ENCODE measurements at places on chromosomes 2 and 18. TPM values are rescaled to one million over a fixed set of nuclear protein-coding genes. Genes with fewer than 3 reads are reported as not detected.
A peak's percentile ranks its signal among the peaks of the same experiment; 100 is the strongest.

- no peak for DNase-seq
Observed at GRCh38 chr2:149787206-149787605, 199.6 kb upstream of the MMADHC start.

DNA sequence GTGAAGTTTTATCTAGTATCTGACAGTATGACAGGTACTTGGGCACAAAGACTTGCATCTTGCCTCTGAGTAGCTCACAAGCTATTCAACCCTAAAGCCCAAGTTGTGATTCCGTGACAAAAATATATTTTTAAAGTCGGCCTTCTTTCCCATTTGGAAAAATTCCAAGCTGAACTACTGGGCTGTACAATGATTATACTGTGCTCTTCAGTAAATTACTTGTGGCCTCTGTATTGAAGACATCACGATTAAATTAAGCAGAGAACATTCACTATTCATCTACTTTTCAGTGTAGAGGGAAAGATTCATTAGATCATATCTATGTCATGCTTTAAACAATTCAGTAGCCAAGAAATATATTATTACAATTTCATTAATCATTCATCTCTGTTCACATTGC lies 282.2 kb downstream of the CDH2 start:
- no peak for DNase-seq

- no peak for DNase-seq
Observed at GRCh38 chr18:22499421-22499820, 81.7 kb upstream of the CTAGE1 start.

DNA sequence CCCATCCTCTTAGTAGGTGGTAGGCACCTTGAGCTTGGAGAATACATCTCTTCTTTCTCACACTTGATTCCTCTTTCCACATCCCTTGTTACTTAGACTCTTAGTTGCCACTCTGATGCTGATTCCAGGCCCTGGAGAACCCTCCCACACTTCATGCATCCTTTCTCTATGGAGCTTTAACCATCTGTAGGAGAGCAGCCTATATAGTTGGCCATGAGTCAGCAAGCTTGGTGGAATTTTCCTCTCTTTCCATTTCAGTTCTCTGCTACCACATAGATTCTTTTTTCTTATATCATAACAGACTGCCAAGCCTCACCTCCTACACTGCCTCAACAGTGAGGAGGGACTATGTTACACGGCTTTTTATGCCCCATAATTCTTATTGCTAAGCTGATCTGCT lies 851.6 kb upstream of the CDH2 start:
- DNase-seq: no peak

- DNase-seq: peak; percentile 21
Observed at GRCh38 chr2:95305380-95306061, 8.4 kb downstream of the KCNIP3 start.

DNA sequence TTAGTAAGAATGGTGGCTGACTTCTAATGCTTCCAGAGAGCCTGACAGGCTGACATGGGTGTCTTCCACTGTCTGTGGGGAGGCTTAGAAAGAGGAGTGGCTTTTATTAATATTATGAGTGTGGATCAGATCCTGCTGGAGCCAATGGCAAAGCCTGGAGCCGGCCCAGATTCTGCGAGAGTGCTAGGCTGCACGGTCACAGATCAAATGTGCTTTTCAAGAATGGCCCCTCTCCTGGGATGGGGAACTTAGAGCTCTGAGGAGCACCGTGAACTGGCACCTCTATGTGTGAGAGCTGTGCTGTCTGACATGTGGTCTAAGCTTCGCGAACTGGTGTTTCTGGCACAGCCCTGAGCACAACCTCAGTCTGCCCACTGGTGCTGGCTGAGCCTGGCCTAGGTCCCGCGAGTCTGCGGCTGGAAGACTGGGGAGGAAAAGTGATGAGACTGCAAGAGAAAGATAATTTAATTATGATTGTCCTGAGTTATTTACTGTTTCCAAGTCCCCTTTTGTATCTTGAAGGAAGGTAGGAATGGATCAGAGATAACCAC lies 70.4 kb downstream of the ASAP2 start:
- DNase-seq: no peak

- DNase-seq: no peak
Observed at GRCh38 chr2:68158134-68158447, 403 bp downstream of the PNO1 start.

GRCh38 chr2:121099329-121100290 lies 185.4 kb downstream of the TFCP2L1 start:
- DNase-seq: no peak

DNA sequence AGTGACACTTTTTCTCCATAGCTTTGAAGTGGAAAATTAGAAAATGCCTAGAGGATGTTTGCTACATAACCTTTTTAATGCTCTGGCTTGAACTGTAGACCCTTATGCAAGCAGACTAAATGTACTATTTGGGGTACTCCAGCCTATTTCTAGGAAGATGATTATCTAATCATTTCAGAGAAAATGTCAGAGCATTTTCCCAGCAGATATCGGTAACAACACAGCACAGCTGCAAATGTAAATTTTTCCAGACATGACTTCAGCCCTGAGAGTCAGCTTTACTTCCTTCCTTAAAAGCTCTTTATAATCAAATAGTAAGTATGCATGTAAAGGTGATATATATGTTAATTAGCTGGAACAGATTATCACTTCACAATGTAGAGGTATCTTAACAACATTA lies 1647.1 kb downstream of the SUCLG1 start:
- DNase-seq: no peak

GRCh38 chr2:223062396-223062795 lies 10.4 kb downstream of the KCNE4 start:
- no peak for DNase-seq

- no peak for DNase-seq
Observed at GRCh38 chr2:129906861-129907235, 72.6 kb upstream of the RAB6C start.

DNA sequence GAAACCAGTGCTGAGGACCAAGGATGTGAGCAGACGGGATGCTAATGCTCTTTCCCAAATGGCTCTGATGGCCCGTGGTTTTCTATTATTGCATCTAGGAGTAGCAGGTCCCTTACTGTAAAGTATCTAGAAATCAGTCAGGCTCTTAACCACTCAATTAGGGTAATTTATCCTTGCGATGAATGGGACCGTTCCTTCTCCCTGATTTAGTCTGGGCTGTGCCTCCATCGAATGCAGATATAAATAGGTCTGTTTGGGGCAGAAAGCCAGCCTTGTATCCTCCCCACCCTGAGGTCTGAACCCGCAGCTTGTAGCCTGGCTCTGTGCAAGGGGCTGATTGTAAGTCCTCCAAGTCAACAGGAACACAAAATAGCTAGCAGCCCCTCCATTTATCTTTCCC lies 9.5 kb upstream of the SMARCAL1 start:
- DNase-seq: no peak

DNA sequence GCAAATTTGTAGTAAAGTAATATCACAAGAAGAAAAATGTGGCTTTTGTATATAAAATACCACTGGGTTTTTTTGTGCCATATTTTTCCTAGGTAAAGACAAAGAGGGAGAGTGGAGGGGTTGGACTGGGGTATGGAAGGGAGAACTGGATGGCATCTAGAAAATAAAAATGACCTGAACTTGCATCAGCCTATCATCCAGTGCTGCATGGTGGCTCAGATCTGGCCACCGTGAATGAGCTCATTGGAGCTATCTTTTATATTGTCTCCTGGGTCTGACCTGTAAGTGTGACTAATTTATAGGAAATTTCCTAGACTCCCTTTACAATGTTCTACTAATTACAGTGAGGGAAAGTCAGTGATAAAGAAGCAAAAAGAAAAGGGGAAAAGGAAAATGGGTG lies 369.0 kb downstream of the TMEM182 start:
- no peak for DNase-seq

ASXL3 gene
- 16.8 TPM for total RNA-seq

CWC22 gene
- total RNA-seq: 31.0 TPM
